Hematopoietic multipotent progenitor cell treated with erythropoietin and hydrocortisone succinate and interleukin-3 and kit ligand, for 4 days (in vitro differentiated cells): ENCODE measurements at places on chromosomes 3 and 15.
A peak's percentile ranks its signal among the peaks of the same experiment; 100 is the strongest.

GRCh38 chr3:106245400-106245799, 376.6 kb upstream of the CBLB start:
- DNase-seq: no peak

DNA sequence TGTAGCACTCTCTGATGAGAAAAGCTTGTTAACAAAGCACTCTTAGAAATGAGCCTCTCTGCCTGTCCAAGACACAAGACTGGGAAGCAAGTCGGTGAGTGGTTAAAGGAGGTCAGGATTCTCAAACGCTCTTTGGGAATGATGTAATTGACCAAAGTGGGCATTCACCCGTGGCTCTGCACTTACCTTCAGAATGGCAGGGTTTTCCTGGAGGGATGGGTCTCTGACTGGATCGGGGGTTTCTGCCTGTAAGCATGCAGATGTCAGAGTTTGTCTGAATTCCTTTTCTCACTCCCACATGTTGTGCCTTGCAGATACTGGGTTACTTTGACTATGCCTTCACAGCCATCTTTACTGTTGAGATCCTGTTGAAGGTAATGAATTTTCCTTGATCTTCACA, 106.3 kb downstream of the CHDH start:
- no peak for DNase-seq

DNA sequence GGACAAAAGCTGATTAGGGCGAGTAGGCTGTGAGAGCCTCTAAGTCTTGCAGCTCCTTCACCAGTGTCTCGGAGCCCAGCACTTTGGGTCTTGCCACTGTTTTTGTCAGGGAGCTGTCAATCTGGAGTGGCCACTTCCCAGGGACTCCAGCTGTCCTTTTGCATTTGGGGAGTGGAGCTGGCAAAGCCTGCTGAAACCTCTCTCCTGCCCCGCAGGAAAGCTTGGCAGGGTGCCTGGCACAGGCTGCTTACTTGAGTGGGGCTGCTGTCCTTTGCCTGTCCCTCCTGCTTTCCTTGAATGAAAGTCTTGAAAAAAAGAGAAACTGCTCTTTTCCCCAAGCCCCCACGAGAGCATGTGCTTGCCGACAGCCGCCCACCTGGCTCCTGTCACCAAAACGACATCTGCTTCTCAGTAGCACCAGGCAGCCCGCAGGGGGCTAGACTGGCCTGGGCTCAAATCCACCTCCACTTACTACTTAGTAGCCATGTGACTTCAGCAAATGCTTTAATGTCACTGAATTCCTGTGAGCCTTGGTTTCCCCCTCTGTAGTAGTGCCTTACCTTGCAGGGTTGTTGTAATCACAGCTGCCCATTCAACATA, 13.7 kb downstream of the USP13 start:
- no peak for DNase-seq

GRCh38 chr15:64623347-64623996, 151.9 kb downstream of the RBPMS2 start:
- no peak for DNase-seq

- DNase-seq: peak; percentile 17
These were observed 138.4 kb downstream of the TNIK start for GRCh38 chr3:171321559-171322360.

DNA sequence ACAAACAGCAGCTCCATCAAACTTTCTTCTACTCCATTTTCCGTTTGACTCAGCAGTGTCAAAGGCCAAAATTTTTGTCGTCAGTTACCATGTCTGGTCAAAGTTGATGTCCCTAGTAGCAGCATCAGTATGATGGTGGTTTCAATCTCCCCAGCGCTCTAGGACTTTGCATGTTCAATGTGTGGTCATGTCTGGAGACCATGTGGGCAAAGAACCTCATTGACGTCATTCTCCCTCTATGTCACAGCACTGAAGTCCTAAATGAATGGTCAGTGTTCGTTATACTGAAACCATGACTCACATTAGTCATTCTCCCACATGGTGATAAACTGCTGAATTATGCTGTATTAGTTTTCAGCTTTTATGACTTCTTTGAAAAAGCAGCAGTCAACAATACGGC, 23.2 kb downstream of the SHC4 start:
- no peak for DNase-seq

DNA sequence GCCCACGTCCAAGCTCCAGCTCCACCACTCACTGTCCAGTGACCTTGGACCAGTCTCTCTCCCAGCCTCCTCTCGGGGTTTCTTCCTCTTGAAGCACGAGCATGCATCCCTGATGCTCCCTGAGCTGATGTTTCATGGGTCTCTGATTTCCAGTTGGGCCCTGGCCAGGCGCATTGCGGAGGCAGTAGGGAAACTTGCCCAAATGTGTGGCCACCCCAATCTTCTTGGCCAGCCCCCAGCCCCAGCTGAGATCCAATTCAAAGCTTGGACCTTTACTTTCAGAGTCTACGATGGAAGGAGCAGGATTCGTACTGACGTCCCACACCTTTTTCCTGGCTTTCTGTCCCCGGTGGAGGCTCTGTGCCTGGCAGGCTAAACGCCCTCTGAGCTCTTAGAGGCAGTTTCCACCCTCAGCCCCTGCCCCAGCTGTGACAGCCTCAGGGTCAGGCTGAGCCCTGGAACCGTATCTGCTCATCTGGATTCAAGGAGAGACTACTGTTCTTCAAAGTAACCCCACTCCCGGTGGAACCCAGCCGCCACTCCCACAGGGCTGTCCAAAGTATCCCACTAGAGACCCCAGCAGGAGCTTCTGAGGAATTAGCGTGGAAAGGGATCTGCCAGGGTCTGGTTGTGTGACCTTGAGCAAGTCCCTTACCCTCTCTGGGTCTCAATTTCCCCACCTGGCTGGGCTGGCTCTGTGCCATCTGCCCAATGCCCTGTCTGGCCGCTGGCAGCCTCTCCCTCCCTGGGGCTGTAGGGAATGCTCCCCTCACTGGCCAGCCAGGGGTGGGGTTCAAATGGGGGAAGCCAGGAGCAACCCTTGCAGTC, 37.4 kb downstream of the CPN2 start:
- no peak for DNase-seq

DNA sequence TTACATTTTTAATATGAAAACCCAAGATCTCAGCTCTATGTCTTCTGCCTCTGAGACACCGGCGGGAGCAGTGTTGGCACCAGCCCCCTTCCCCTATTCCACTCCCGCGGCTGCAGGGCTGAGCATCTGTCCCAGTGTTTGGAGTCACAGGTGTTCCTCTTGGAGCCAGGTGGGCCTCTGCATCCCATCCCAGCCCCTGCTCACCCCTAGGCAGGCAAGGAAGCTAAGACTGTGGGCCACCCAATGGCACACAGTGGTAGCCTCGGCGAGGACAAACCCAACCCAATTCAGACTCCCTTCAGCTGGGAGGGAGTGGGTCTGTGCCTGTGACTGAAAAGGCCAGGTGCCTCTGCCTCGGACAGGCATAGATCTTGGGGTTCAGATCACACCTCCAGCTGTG, 3.1 kb downstream of the CHST13 start:
- no peak for DNase-seq

DNA sequence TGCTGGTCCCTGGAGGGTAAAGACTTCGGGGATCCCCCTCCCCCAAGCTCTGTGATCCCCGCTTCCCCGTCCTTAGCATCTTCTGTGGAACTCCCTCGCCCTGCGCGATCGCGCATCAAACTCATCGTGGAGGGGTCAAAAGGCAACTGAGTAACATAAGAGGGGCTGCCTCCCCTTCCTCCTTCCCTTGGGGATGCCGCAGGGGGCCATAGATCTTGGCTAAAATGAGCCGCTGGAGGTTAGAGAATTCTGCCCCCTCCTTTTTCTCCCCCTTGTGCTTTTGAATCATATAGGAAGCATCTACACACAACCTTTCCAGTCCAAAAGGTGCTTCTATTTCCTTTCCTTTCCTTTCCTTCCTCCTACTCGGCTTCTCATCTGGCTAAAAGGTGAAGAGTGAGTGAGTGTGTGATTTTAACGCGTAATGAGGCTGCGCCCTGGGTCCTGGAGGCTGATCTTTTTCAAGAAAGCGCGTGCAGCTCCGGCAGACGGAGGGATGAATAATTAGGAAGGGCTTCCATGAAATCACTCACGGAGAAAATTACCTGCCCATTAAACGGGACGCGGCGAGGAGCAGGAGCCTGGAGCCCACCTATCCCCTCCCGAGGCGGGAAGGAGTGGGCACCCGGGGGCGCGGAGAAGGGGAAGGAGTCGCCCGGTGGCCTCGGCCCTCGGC, 831 bp upstream of the ROBO2 start:
- no peak for DNase-seq

- no peak for DNase-seq
These were observed 3.7 kb downstream of the TCAIM start for GRCh38 chr3:44342176-44342790.

DNA sequence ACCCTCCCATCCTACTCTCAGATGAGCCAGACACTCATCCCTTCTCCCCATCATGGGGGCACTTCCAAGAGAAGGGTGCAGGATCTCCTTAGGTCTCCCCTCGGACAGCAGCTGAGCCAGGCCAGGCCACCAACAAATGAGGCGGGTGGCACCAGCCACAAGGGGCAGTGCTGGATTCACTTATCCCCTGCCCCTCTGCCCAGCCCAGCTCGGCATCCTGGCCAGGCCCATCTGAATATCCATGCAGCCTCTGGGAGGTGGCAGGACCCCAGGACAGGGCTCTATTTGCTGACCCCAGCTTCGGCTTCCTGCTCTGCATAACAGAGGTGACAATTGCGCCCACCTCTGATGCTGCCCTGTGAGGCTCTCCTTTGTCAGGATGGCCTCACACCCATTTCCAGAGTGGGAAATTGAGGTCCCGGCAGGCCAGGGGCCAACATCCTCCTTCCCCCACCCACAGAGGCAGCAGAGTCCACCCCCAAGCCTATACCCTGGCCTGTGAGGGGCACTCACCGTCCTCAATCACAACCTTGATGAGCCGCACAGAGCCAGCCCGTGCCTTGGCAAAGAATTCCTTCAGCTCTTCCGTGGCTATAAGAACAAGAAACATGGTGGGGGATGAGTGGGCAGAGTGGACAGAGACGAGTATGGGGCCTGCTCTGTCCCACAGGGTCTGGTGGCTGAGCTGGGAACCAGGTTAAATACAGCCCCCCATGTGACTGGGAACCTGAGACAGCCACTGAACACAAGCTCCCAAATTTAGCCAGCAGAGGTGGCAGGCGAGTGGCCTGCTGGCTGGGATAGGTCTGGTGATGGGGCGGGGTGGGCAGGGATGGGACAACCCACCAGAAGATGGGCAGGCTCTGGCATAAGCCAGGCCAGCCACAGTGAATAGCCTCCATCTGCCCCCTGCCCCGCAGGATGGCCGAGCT, 4.2 kb downstream of the TWF2 start:
- DNase-seq: no peak

DNA sequence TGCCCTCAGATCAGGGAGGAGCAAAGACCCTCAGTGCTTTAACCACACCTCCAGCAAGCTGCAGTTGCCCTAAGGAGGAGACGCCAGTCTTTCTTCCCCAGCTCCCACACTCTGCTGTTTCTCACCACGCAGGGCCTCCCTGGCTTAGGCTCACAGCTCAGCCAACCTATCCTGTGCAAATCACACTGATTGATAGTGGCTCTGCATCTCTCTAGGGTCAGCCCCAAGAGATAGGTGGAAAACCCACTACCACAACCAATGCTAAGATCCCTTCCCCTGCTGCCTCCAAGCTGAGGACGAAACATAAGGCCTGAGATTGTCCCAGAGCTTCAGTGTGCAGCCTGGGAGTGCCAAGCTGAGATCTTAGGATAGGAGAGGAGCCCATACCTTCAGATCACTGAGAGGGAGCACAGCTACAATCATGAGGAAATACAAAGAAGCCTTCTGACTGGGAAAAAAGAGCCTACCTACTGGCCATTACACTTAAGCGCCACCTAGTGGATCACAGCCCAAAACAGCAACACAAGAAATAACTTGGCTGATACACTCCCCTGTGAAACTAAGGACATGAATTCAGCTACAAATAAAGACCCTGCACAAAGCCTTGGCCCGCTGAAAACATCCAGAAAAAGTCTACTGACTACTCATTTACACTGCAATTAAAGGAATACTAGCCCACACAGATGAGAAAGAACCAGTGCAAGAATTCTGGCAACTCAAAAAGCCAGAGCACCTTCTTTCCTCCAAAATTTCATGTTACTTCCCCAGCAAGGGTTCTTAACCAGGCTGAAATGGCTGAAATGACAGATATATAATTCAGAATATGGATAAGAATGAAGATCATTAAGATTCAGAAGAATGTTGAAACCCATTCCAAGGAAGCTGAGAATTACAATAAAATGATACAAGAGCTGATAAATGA, 271.5 kb upstream of the DCBLD2 start:
- DNase-seq: peak; percentile 79

GRCh38 chr3:104397713-104398112, 969.0 kb upstream of the ALCAM start:
- no peak for DNase-seq

- DNase-seq: no peak
These were observed 5.3 kb downstream of the KLF15 start for GRCh38 chr3:126351771-126352475.

- DNase-seq: no peak
These were observed 37.0 kb downstream of the MCF2L2 start for GRCh38 chr3:183391460-183391859.

DNA sequence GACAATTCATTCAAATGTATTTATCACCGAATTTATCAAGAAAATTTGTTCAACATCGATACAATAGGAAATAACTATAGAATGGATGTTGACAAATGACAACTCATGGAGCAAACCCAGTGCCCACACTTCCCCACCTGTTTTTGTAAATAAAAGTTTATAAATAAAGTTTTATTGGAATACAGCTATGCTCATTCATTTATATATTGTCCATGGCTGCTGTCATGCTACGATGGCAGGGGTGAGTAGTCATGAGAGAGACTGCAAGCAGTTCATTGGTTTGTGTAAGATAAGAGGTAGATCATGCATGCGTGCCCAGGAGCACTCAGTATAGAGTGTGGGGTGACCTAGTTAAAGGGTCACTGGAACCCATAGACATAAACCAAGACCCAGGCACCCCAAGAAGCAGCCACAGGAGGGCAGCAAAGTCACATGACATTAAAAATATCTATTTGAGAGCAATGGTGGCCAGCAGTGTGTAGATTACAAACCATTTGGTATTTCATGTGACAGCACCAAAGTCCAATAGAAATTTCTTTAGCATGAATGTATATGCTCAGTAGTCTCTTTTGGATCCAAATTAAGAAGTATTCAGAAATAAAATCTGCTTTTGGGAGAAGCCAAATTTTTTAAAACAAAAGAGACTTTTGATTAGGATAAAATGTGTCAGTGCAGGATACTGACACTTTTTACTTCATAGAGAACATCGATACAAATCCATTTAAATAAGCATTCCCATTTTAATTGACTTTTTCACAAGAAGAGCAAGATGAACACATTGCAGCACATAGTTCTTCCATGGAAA, 794.8 kb downstream of the MCTP2 start:
- DNase-seq: peak; percentile 70

- no peak for DNase-seq
These were observed 28.9 kb upstream of the ACAD9 start for GRCh38 chr3:128850544-128850943.

DNA sequence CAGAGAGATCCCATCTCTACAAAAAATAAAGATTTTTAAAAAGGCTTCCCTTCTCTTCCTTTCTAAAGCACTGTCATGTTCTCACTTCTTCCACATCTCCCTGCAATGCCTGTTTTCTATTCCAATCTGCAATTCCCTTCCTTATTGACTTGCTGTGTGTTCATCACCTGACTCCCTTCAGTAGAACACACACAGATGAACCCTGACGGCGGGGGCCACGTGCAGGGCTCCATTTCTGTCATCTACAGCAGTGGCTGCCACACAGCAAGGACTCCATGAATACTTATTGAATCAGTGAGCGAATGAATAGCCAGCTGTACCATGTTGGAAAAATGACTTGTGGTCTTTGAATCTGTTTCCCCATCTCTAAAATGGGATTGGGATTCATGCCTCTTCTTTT, 26.1 kb downstream of the BHLHE40 start:
- DNase-seq: no peak

- DNase-seq: no peak
These were observed 176.4 kb upstream of the MDFIC2 start for GRCh38 chr3:70488816-70489215.

GRCh38 chr3:66304293-66304692, 83.5 kb downstream of the SLC25A26 start:
- no peak for DNase-seq
